ENCODE measurements at places on chromosomes 12 and 14.

DNA sequence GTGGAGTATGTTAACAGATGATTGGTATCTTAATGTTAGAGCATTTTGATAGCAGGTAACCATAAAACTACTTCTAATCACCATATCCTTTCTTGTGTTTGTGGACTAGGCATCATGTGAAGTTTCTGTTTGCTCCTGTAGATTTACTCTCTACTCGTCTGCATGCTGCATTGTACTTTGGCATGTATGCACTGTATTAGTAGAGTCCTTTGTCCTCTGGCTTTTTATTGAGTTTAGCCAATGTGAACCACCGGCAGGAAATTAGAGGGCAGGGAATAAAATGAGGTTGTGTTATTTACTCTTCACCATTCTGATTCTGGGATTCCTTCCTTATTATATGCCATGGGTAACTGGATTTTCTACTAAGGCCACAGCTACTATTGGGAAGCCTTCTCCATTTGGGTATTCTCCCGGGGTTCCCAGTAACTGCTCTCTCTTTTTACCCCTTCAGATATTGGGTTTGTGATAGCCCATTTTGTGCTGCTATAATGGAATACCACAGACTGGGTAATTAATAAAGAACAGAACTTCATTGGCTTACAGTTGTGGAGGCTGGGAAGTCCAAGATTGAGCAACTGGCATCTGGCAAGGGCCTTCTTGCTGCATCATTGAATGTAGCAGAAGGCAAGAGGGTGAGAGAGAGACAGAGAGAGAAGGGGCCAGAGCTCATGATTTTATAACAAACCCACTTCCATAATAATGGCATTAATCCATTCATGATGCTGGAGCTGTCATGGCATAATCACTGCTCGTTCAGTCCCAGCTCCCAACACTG is 22.4 kb downstream of the FAM177A1 start:
- DNase-seq, result no peak

DNA sequence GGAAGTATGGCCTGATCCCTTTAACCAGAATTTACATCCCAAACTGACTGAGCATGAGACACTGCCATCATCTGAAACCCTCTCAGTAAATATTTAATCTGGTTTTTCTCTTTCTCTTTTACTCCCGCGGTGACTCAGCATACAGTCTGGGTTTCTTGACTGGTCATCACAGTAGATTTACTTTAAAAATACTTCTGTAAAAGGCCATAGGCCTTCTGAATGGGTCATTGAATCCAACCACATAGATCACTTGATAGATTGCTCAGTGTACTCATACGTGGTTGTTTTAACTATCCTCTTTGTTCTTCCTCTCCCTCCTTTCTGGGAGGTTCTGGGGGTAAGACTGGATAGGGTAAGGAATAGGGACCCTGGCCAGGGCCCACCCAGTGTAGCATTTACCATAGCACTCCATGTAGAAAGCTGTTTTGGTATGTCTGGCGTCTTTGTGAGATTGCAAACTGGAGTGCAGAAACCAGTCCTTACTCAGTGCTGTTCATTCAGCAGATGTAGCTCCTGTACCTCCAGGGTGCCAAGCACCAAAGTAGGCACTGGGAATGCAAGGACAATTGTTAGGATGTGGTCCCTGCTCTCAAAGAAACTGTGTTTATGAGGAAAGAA is 165.7 kb downstream of the SRGAP1 start:
- no peak for DNase-seq

- DNase-seq, result no peak
Measured at GRCh38 chr12:63899396-63899795, 54.9 kb downstream of the SRGAP1 start.

DNA sequence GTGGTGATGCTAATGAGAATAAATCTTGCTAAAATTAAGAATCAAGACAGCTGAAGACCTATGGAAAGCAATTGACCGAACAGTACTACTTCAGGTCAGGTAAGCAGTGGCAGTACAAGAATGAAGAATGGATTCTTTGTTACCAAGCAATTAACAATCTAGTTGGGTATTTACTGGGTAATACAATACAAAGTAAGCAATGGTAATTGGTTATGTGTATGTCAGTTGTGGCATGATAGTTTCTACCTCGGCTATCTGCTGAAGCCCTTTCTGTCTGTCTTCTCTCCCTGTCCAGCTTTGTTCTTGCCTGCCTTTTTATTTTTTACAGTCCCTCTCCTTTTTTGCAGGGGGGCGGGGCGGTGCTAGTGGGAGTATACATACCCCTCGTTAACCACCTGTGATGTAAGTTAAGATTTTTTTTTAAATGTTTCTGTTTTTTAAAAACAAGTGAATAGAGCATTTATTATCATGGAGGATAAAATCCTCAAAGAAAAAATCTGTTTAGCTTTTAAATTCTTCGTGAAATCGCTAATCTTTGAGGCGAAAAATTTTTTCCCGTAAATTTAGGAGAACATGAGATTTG is 75.9 kb downstream of the RCOR1 start:
- no peak for DNase-seq

DNA sequence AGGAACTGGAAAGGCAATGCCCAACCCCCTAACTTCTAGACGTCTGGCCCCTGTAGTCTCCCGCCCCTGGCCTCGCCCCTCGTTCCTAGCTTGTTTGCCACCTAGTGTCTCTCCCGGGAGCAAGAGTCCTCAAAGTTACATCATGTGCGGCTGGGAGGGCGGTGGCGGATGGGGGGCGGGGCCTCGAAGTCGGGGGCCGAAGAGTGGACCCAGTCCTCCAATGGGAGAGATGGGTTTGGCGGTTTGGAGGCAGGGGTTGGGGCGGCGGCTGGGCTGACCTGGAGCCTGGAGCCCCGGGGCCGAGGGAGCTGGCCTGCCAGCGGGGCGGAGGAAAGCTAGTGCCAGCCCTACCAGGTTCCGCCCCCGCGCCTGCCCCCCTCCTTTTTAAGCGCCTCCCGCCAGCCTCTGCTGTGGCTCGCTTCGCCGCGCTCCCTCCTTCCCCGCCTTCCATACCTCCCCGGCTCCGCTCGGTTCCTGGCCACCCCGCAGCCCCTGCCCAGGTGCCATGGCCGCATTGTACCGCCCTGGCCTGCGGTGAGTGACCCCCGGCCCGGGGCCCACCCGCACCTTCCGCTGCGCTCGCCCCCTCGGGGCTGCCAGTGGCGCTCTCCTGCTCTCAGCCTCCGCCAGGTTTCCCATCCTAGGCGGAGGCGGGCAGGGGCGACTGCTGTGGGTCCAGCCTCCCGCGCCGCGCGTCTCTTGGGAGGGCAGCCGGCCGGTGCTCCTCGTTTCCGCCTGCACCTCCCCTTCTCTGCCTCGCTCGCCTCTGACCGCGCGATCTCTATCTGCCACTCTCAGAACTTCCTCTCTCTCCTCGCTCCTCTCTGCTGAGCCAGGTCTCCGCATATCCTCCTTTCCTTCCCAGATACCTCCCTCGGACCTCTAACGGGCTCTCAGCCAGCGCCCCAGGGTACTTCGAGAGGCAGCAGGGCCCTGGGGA is at the start of gene PCK2:
Gene PCK2 (plus strand): TSS at position 411 of the 940 bp plus-strand sequence. CDS start 95 bp downstream, at position 506.
- DNase-seq, result peak; percentile 42

DNA sequence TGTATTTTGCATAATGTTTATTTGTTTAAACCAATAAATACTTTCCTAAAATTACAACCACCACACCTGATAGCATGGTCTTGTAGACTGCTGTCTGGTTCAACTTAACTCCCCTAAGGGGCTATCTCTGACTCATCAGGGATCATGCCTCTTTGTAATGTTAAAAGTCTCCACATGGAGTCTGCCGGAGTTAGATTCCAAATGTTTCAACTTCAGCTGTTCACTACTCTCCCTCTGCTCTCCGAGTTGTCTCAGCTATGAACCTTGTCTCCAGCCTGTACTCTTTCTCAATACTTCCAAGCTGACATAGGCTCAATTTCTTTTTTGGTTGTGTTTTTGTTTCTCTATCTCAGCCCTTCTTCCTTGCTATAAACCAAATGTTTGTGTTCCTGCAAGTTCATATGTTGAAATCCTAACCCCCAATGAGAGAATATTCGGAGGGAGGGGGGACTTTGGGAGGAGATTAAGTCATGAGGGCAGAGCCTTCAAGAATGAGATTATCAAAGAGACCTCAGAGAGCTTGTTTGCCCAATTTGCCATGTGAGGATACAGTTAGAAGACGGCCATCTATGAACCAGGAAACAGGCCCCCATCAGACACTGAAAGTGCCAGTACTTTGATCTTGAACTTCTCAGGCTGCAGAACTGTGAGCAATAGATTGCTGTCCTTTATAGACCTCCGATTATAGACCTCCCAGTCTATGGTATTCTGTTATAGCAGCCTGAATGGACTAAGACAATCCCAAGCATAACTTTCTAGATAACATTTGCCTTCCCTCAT is 858.2 kb downstream of the VRK1 start:
- DNase-seq, result no peak

GRCh38 chr12:21992823-21993222 is 51.6 kb upstream of the ABCC9 start:
- no peak for DNase-seq

DNA sequence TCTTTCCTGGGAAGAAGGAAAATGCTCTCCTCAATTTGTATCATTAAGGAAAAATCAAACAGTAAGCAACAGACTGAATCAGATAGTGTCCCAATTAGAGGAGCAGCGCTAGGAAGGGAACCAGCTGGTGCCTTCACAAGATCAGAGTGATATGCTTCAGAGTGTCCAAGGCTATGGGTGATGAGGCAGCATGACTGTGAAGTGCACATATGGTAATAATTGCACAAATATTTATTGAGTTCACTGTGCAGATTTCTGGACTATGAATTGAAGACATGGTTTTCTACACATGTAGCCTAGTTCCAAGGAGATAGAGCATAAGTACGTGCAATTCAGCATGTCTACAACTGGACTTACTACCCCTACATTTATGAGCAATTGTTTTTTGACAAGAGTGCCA is 78.8 kb upstream of the EVL start:
- no peak for DNase-seq

- no peak for DNase-seq
Measured at GRCh38 chr14:74592476-74593201, 19.4 kb downstream of the LTBP2 start.

GRCh38 chr12:24881227-24881626 is 67.7 kb downstream of the BCAT1 start:
- no peak for DNase-seq

- no peak for DNase-seq
Measured at GRCh38 chr14:104246401-104247335, 108.3 kb downstream of the KIF26A start.

DNA sequence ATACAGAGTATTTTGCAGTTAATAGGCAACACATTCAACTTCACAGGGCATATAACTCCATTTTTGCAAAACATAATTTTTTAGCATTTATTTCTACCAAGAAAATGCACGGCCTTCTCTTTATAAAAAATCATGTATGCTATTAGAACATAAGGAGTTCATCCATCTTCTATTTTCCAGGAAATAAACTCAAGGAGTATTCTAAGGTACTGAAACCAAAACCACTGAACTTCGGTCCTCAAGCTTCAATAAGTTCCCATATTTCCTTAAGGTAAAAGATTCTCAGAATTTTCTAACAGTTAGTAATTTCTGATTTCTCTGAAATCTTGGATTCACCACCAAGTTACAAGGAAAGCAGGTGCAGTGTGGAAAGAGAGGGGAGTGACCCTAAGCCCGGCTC is 113.3 kb upstream of the DIO2 start:
- DNase-seq, result no peak

GRCh38 chr14:60722107-60722356 is 2.1 kb downstream of the SIX4 start:
- DNase-seq, result no peak

GRCh38 chr14:53956427-53957201 is at the start of gene BMP4:
Gene BMP4 (minus strand): TSS chr14:53956825. CDS start chr14:53952222, 4,603 bp downstream.
- no peak for DNase-seq

DNA sequence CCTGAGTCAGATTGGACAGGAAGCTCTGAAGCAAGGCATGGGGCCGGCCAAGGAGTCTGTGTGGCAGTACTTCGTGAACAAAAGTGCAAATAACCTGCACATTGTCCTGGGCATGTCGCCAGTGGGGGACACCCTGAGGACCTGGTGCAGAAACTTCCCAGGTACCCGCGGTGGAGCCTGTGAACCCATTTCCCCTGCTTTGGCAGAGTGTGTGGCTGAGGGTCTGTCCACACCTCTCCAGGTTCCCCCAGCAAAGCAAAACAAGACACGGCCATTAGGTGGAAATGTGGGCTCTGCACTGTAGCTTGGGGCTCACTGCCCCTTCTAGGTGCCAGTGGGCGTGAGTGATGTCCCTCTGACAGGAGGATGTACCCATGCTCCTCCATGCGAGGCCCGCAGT is 79.4 kb downstream of the CCDC92 start:
- no peak for DNase-seq

GRCh38 chr12:100490056-100490455 is 16.4 kb downstream of the NR1H4 start:
- DNase-seq, result no peak

DNA sequence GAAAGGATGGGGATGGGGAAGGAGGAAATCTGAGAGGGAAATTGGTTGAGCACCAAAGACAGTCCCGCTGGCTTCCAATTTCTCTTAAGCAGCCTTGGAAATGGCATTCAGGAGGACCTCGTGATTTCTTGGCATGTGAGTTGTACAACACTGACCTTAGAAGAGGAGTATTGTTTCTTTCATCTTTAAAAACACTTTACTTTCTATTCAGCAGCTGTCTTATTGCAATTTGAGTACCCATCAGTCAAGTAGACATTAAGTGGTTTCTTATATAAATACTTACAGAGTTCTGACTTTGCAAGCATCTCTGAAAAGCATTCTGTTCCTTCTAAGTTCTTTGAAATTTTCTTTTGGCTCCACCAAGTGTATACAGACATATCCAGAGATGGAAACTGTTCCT is 83.2 kb downstream of the LMNTD1 start:
- no peak for DNase-seq

- no peak for DNase-seq
Measured at GRCh38 chr12:123250471-123251383, 17.5 kb downstream of the MTRFR start.

- no peak for DNase-seq
Measured at GRCh38 chr14:28321475-28322244, 444.9 kb upstream of the FOXG1 start.

- DNase-seq, result no peak
Measured at GRCh38 chr12:15001733-15002382, 29.0 kb downstream of the PDE6H start.

DNA sequence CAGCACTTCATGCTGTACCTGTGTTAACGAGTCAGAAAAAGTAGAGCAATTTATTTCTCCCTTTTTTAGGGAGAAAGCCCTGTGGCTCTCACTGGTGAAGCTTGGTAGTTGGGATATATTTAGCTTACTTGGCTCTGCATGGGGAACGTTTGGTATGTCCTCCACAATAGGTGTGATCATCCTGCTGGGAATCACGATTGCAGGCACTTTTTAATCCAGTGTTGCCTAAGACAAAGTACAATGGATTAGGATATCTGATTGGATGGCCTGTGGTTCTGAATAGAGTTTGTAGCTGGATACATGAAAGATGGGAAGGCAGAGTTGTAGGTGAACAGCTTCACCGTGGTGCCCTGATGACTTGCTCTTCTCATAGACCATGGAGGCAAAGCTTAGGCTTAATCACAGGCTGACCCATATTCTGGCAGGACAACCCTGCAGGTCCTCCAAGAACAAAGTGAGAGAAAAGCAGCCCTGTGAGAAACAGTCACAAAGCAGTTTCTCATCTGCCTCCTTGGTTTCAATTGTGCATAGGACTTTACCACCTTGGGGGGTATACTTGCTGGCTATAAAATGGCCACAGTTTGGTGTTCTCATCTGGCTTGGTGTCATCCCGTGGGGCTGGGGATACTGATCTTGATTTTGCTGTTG is 7.5 kb downstream of the RESF1 start:
- DNase-seq, result no peak

Measured in activated T-helper 1 cell treated with anti-CD3 and anti-CD28 coated beads, Interleukin-2, amount 50 U/mL, for 16 hours (primary cell).